ENCODE measurements at places on chromosomes 13 and 19.

- peak; percentile 78 for DNase-seq
These were observed 7.7 kb downstream of the ARHGAP45 start for GRCh38 chr19:1074544-1075283.

DNA sequence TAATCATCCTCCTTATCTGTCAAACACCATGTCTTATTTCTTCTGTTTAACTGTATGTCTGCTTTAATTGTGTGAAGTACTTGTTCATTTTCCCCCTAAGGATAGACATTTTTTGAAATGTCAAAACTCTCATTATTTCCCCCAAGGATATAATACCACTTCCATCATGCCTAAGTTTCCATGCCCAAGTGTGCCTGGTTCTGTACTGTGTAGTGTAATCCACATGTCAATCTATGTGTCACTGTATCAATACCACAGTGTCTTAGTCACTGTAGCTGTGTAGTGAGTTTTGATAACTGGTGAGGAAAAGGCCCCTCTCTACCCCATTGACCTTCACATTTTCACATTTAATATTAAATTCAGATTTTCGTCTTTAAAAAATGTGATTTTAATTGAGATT lies 1265.5 kb downstream of the PCDH9 start:
- no peak for DNase-seq

DNA sequence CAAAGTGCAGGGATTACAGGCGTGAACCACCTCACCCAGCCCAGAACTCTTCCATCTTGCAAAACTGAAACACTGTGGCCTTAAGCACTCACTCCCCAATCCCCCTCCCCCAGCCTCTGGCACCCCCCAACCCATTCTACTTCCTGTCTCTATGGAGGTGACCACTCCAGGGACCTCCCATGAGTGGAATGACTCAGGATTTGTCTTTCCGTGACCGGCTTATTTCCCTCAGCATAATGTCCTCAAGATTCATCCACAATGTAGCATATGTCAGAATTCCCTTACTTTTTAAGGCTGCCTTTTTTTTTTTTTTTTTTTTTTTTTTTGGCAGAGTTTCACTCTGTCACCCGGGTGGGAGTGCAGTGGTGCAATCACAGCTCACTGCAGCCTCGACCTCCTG lies 3.6 kb upstream of the F2RL3 start:
- no peak for DNase-seq

- no peak for DNase-seq
These were observed 120.8 kb upstream of the TNFSF11 start for GRCh38 chr13:42453091-42453645.

- DNase-seq, result no peak
These were observed 589 bp downstream of the ZBTB45 start for GRCh38 chr19:58519087-58519354.

Data from stimulated activated CD8-positive, alpha-beta memory T cell treated with anti-CD3 and anti-CD28 coated beads, Interleukin-15, amount 100 ng/mL, for 4 hours (primary cell).